ENCODE measurements at places on chromosomes 4 and X.

GRCh38 chr4:74108457-74109115, 9.6 kb upstream of the CXCL2 start:
- no peak for DNase-seq

DNA sequence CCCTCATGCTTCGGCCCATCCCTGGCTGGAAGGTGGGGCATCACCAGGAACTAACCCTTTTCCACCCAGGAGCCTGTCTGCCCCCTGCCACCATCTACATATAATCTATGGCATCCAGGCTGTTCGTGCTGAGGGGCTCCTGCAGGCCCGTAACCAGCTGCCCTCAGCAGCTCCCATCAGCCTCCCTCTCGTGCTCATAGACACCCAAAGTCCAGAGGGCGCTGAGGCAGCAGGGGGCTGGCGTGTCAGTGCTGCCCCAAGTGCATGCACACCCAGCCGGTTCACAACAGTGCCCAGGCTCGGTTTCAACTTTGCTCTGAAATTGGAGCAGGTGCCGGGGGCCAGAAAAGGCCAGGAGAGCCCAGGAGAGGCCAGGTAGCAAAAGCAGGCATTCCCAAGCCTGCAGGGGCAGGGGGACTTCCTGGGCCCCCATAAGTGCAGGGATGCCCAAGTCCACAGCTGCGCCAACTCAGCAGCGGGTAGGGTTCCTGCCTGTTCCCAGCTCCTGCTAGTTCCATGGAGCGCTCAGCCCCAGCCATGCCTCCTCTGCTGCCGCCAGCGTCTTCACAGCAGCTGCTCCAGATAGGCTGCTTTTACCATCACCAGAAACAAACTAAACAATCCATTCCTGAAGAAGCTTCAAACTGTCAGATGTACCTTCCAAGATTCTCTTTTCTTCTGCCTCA, 558.2 kb upstream of the GNPDA2 start:
- no peak for DNase-seq

- no peak for DNase-seq
Measured at GRCh38 chrX:115563633-115564162, 2.7 kb downstream of the PLS3 start.

DNA sequence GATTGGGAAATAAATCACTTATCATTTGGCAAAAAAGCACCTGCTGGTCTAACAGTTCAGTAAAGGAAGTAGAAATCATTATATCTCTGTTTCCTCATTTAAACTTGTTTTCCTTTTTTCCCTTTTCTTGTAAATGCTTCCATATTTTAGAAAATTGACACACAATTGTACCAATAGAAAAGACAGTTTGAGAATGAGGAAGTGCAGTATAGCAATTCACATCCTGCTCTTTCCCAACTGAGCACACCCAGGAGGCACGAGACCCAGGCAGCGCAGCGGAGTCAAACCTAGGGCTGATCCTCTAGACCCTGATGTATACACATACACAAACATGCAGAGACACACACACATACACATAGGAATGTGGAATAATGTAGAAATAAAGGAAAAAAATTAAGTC, 74.8 kb upstream of the PACRGL start:
- no peak for DNase-seq

- DNase-seq = no peak
Measured at GRCh38 chr4:3860061-3860912, 94.1 kb downstream of the ADRA2C start.

- DNase-seq = no peak
Measured at GRCh38 chr4:148730766-148731165, 288.6 kb upstream of the NR3C2 start.

- DNase-seq = no peak
Measured at GRCh38 chr4:111959222-111959621, 186.0 kb upstream of the FAM241A start.

GRCh38 chrX:116009861-116010710, 160.5 kb upstream of the AGTR2 start:
- DNase-seq = no peak

DNA sequence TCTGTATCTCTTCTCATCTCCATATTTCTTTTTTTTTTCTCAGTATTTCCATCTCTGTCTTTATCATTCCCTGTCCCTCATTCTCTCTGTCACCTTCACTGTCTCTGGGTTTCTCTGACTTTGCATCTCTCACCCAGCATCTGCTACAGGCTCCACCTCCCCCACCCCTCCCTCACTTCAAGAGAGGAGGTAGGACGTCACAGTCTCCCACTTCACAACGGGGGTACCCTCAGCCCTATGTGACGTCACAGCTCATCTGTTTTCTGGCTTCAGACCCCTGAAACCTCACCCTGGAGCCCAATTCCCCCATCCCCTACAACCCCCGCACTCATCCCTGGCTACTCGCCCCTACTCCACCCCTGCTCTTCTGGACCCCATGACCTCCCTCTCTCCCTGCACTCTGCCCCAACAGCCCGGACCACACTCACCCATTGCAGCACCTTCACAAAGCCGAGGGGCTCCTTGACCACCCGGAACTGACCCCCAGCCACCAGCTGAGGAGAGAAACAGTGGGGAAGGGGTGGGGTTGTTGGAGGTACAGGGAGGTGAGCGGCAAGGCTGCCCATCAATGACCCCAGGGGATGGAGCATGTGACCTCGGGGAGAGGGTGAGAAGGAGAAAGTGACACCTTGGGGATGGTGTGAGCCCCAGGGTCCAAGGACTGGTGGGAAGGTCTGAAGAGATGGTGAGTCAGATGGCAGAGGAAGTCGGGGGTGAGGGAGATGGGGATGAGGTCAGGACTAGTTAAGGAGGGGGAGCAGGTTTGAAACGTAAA, 1.3 kb downstream of the SYP start:
- DNase-seq = no peak

GRCh38 chr4:93303440-93303839, 525.1 kb upstream of the ATOH1 start:
- DNase-seq = no peak

GRCh38 chrX:118983513-118983912, 9.1 kb downstream of the LONRF3 start:
- no peak for DNase-seq

- DNase-seq = no peak
Measured at GRCh38 chr4:69754926-69755580, 5.4 kb downstream of the SULT1B1 start.

DNA sequence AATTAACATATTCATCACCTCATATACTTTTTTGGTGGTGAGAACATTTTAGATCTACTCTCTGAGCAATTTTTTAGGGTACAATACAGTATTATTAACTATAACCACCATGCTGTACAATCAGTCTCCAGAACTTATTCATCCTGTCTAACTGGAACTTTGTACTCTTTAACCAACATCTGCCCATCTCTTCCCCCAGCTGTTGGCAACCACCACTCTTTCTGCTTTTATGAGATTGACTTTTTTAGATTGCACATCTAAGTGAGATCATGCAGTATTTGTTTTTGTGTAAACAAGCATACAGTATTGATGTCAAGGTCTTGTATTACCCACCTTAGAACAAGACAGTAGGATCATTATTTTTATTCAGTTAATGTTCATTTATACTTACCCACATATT, 516.8 kb downstream of the RPA4 start:
- no peak for DNase-seq

DNA sequence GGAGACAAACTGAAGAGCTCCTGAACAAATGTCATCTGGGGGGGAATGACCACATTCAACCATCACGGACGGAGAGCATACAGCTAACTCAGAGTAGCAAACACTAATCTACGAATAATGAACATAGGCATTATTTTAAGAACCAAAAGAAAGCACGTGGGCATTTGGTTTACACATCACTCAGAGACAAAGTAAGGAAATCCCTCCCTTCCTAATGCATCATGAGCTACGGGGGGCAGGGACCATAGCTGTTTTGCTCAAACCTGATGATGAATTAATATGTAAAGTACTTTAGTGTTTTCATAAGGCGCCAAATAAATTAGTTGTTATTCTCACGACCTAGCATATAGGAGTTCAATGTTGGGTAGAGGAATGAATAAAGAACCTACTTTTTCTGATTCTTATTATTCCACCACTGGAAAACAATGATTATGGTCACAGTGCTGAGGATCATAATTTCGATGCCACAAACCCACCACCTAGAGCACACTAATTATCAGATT, 11.7 kb upstream of the TMEM156 start:
- DNase-seq = no peak

DNA sequence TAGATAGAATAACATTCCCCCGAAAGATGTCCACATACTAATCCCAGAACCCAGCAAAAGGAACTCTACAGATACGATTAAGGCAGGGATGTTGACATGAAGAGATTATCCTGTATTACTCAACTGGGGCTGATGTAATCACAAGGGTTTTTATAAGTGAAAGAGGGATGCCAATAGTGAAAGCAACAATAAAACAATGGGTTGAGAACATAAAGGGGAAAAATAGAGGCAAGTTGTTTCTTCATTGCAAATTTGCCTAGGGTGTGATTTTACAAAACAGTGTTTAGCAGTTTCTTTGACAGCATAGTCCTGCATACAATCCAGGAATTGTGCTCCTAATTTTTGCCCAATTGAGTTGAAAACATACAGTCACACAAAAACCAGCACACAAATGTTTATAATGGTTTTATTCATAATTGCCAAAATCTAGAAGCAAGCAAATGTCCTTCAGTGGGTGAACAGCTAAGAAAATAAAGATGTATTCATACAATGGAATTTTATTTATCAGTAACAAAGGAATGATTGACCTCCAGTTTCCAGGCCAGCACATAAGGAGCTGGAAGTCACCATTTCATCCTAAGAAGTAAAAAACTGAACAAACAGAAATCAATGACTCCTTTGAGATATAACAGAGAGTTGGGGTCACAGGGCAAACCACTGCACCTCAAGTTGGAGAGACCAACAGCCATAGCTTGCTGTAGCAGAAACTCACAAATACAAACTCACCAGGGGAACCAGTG, 107.2 kb downstream of the CENPC start:
- DNase-seq = peak; percentile 17

DNA sequence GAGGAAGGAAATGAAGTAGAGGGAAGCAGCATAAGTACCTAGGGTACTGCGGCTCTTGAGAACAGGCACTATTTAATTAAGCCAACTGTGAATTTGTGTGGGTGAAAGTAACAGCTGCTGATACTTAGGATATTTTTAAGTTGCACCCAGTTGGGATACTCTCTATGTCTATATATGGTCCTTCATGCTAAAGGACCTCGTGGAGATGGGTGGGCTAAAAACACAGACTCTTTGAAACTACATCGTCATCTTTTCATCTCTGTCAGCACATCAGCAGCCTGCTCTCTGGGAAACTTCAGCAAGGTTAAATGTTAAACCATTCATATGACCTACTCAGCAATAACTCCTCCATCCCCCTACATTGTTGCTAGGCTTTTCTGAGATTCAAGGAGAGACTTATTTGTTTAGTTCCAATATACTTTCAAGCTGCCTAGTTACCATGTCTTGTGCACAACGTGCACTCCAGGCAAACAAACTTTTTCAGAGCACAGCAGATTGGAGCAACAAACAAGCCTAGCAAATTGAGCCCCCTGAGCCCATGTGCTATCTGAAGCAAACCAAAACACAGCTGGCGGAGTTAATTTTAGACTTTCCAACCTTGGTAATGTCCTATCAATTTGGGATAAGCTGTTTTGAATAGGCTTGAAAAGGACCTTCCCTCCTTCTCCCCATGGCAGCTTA, 6.2 kb upstream of the MOB1B start:
- no peak for DNase-seq

DNA sequence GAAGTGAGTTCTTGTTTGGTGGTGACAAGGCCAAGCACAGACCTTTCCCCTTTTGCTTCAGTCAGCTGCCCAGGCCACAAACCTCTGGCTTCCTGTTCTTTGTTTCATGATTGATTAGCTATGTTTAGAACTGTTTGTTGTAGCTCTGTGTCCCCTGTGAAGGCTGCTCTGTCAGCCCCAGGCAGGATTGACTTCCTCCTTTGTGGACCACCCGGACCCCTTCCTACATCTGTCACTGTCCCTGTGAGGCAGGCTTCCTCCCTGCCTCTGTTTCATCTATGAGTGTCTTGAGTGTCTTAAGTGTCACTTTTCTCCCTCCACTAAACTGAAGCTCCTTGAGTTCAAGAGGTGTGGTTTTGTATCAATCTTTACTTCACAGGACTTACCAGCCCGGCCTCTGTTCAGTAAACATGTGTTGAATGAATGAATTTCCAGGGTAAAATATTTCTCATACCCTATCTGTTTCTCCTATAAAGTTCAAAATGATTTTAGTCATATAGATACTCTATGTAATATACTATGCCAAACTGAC, 83.5 kb downstream of the ZNF674 start:
- no peak for DNase-seq

DNA sequence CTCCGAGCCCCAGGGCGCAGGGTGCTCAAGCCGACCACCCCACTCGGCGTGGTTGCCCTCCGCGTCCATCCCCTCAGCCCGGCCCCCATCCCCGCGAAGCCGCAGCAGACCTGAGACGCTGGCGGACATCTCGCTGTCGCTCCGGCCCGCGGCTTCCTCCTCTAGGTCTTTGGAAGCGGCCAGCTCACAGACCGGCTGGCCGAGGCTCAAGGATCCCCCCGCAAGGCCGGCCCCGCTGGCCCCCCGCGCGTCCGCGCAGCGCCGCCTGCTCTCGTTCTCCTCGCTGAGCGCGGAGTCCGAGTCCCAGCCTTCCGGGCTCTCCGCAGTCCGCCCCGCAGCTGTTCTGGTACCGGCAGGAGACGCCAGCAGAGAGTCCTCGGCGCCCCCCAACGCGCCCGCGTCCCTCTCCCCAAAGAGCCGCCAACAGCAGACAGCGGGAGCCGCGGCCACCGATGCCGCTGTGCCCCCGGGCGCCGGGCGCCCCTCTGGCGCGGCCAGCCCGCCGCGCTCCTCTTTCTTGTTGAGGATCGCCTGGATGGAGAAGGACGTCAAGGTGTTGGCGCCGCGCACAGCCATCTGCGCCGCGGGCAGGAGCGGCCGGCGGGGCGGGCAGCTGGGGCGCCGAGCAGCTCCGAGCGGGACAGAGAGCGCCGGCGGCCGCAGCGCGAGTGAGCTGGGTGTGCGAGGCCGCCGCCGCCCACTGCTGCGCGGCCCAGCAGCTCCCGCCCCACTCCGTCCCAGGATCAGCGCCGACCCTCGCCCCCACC, at the start of gene NKX3-2:
Gene NKX3-2 (minus strand): TSS at position 670 of the 767 bp plus-strand sequence. CDS start 94 bp downstream, at position 576.
- peak; percentile 46 for DNase-seq

- DNase-seq = no peak
Measured at GRCh38 chr4:169998981-169999380, 27.2 kb downstream of the MFAP3L start.

DNA sequence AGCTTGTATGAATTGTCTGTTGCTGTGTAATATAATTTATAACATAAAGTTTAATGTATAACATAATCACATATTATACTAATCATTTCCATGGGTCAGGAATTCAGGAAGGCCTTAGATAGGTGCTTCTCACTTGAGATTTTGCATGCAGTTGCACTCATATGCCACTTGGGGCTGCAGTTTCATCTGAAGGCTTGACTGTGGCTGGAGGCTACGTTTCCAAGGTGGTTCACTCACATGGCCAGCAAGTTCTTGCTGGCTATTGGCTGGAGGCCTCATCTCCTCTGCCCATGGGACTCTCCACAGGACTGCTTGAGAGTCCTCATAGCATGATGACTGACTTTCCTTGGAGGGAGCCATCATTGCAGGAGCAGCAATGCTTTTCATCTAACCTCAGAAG, 53.4 kb upstream of the STX18 start:
- no peak for DNase-seq

GRCh38 chr4:184442314-184442635, 32.1 kb downstream of the IRF2 start:
- DNase-seq = no peak

Measured in hepatic stellate cell (primary cell).